ENCODE measurements at places on chromosomes 7 and 10. TPM values are rescaled to one million over a fixed set of nuclear protein-coding genes. Genes with fewer than 3 reads are reported as not detected.
A peak's percentile ranks its signal among the peaks of the same experiment; 100 is the strongest.

GRCh38 chr7:2969398-2970306 is 74.0 kb downstream of the CARD11 start:
- no peak for DNase-seq
- H3K36me3 ChIP-seq: no peaks in the 10 kb centered on the region
- H3K27me3 ChIP-seq: no peaks in the 10 kb centered on the region

DNA sequence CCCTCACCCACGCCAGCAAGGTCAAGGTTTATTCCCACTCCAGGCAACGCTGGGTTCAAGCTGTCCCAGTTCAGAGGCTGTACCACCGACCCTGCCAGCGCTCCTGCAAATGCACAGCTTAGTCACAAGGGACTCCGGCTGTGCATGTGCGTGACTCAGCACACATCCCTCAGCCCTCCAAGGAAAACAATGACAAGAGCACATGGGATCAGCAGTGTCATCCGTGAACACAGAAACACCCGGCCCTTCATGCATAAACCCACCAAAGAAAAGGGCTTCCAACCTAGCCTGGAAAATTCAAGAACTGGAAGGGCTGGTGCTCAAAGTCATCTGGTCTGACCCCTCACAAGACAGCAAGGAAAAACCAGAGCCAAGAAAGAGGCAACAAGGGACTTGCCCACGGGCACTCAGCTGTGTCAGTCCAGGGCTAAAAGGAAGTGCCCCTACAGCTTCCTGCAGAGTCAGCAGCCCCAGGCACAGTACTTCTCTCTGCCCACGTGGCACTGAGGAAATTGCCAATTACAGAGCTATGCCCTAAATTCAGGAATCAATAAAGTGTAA is 106.1 kb downstream of the KCNMA1 start:
- H3K4me1 ChIP-seq: no peaks in the 10 kb centered on the region
- no peaks in the 10 kb centered on the region for H3K36me3 ChIP-seq
- H3K27ac ChIP-seq: no peak overlapping the region
- no peak for DNase-seq

DNA sequence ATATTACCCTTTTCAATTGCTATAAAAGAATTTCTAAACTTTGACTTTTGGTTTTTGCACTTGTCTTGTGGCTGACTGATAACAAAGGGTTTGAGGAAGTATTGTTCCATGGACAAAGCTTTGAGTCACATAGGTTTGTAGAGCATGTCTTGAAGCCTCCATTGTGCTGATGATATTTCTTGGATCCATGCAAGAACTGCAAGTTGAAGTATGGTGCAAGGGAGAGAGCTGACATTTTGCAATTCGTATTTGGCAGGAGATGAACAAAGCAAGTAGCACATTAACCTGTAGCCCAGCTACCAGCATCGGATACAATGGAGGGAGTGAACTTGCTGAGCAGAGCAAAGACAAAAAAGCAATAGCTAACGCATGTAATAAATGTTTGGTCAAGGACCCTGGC is 23.4 kb downstream of the MGAM2 start:
- no peak overlapping the region for H3K4me3 ChIP-seq
- no peaks in the 10 kb centered on the region for H3K36me3 ChIP-seq
- no peak overlapping the region for H3K27ac ChIP-seq
- H3K27me3 ChIP-seq: no peaks in the 10 kb centered on the region

DNA sequence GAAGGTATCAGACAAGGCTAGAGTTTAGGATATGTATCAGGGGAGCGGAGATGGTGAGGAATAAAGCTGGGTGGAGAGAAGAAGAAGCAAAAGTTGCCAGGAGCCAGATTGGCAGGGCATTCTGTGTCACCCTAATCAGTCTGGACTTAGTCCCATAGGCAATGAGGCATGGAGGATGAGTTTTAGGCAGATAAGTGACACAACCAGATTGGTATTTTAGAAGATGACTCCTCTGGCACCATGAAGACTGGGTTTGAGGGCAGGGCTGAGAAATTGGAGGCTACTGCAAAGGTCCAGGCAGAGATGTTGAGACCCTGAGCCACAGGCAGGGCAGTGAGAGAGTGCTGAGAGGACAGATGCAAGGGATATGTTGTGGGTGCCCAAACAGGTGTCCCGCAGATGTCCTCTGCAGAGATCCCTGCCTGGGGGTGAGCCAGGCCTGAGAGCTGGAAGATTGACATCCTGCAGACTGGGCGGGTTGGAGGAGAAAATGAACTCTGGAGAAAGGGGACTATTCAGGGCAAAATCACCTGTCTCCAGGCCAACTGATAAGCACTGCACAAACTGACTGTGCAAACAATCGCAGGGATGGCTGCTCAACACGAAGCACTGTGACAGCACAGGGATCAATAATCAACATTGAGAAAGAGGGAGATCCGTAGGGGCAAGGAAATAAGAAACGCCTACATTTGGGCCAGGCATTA is 11.9 kb upstream of the HABP2 start:
- no peak overlapping the region for H3K4me3 ChIP-seq
- no peaks in the 10 kb centered on the region for H3K27me3 ChIP-seq
- no peaks in the 10 kb centered on the region for H3K36me3 ChIP-seq
- H3K4me1 ChIP-seq: no peaks in the 10 kb centered on the region

DNA sequence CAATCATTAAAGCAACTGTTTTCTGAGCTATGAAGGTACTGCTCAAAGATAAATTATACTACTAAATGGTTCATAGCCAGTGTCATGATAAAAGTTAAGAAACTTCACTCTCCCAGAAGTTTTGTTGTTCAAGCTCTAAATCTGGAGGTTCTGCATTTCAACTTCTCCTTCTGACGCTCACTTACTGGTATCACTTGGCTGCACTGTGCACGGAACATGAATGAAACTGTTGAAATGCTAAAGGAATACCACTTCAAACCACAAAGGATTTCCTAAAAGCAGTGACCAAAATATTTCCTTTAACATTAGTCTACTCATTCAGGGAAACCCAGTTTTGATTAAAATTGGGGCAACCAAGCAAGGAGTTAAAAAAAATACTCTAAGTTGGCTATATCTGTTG is 93.6 kb downstream of the UBE2H start:
- peak; percentile 46 for DNase-seq
- no peak overlapping the region for H3K4me3 ChIP-seq
- H3K27me3 ChIP-seq: no peaks in the 10 kb centered on the region
- H3K36me3 ChIP-seq: no peaks in the 10 kb centered on the region
- peaks cover 65% of the 10 kb centered on the region for H3K4me1 ChIP-seq

GRCh38 chr7:11620406-11621253 is 211.4 kb downstream of the THSD7A start:
- H3K4me3 ChIP-seq: no peak overlapping the region
- H3K27me3 ChIP-seq: no peaks in the 10 kb centered on the region
- no peaks in the 10 kb centered on the region for H3K36me3 ChIP-seq
- no peak for DNase-seq

DNA sequence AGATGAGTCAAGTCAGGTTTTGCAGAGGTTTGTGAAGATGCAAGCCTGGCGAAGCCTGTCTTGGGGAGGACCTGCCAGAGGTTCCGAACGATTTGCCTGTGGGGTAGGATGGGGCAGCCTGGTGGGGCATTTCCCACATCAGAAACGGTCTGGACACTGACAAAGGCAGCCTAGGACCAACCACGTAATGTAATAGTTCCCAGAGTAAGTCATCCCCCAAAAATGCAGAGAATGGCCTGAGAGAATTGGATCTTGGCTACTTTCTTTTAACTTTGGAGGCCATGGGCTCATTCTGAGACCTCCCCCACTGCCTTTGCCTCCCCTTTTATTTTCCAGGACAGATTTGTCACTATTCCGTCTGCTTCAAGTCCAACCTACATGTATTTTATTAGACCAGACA is 168.9 kb upstream of the SH2B2 start:
- H3K4me3 ChIP-seq: no peak overlapping the region
- H3K27ac ChIP-seq: no peak overlapping the region
- H3K27me3 ChIP-seq: no peaks in the 10 kb centered on the region
- H3K36me3 ChIP-seq: peaks cover 23% of the 10 kb centered on the region

GRCh38 chr10:34049887-34050286 is 715.4 kb upstream of the NRP1 start:
- H3K27me3 ChIP-seq: no peaks in the 10 kb centered on the region
- H3K27ac ChIP-seq: no peak overlapping the region
- H3K4me3 ChIP-seq: no peak overlapping the region
- DNase-seq: no peak

GRCh38 chr10:3152566-3152935 is 20.0 kb downstream of the PITRM1 start:
- H3K27me3 ChIP-seq: no peaks in the 10 kb centered on the region
- H3K36me3 ChIP-seq: peaks cover 62% of the 10 kb centered on the region
- no peak for DNase-seq
- no peak overlapping the region for H3K4me3 ChIP-seq
- no peaks in the 10 kb centered on the region for H3K4me1 ChIP-seq

GRCh38 chr7:131619336-131620305 is 63.2 kb upstream of the PODXL start:
- no peaks in the 10 kb centered on the region for H3K27me3 ChIP-seq
- peaks cover 38% of the 10 kb centered on the region for H3K4me1 ChIP-seq
- DNase-seq: no peak
- no peak overlapping the region for H3K4me3 ChIP-seq

DNA sequence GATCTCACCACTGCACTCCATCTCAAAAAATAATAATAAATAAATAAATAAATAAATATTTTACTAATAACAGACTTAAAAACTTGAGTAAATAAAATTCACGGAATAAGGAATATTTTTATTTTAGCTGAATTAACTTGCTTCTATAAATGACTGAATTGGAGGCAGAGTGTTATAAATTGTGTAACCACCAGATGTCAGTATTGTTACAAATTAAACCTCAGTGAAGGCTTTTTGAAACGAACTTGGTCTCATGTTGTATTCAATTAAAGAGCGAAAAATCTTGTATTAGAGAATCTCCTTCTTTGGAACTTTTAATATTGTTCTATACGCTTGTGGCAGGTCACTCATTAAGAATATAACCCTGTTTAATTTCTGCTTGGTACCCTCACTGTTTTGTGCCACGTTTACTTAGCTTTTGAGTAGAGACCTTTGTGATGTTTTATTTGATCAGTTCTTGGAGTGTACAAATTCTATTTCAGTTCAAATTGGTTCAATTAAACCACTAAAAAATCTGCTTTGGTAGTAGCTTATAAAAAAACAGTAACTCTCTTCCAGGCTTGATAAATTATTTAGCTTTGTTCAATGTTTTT is 45.6 kb upstream of the SCIN start:
- H3K4me3 ChIP-seq: no peak overlapping the region
- no peaks in the 10 kb centered on the region for H3K4me1 ChIP-seq
- no peaks in the 10 kb centered on the region for H3K36me3 ChIP-seq
- no peak overlapping the region for H3K27ac ChIP-seq
- no peak for DNase-seq

DNA sequence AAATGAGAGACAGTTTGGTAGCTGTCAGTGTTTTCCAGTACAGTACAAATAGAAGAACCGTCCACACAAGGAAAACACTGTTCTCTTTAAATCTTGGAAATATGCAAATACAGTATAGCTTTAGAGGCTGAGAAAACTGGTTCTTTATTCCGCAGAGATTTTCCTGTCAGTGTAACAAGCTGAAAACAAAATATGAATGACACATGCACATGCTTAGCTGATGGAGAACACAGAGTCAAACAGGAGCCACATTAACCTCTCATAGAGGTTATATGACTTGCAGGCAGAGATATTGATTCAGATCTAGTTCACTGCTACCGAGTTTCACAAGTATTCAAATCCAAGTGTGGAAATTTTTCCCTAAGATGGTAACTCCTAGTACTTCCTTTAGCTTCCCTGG is 135.2 kb upstream of the C1QL3 start:
- no peaks in the 10 kb centered on the region for H3K4me1 ChIP-seq
- H3K27ac ChIP-seq: no peak overlapping the region
- no peak for DNase-seq

- no peaks in the 10 kb centered on the region for H3K4me1 ChIP-seq
- no peaks in the 10 kb centered on the region for H3K36me3 ChIP-seq
- H3K4me3 ChIP-seq: no peak overlapping the region
- no peaks in the 10 kb centered on the region for H3K27me3 ChIP-seq
- DNase-seq: no peak
- H3K27ac ChIP-seq: no peak overlapping the region
Observed at GRCh38 chr10:46299536-46300369, 13.0 kb downstream of the ANTXRL start.

DNA sequence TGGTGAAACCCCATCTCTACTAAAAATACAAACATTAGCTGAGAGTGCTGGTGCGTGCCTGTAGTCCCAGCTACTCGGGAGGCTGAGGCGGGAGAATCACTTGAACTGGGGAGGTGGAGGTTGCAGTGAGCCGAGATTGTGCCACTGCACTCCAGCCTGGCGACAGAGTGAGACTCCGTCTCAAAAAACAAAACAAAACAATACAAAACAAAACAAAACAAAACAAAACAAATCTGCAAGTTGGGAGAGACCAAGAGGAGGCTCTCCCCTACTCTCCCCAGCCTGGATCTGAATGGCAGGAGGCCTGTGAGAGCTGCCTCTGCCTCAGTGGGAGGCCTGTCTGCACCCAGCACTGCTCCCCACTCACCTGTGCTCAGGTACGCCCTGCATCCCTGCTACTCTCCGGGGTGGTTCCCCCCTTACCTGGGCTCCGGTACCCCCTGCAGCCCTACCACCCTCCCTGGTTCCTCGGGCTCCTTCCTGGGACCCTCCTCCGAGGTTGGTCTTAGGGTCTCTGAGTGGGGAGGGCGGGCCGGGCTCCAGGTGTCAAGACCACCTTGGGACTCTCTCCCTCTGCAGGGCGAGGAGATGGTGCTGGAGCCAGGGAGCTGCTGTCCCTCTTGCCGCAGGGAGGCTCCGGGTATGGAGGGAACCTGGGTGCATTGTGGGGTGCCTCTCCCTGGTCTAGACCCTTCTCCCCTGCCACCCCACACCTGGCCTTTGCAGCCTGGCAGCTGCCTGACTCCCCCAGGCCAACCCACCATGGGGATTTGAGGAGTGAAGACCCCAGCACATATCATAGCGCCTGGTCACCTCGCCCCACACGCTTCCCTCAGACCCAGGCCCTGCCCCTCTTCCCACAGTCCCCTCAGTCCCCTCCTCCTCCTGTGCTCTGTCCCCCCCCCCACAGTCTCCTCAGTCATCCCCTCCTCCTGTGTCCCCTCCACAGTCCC is 9.5 kb upstream of the ZNF862 start:
- no peak overlapping the region for H3K4me3 ChIP-seq
- no peak overlapping the region for H3K27ac ChIP-seq
- no peak for DNase-seq
- no peaks in the 10 kb centered on the region for H3K36me3 ChIP-seq
- no peaks in the 10 kb centered on the region for H3K27me3 ChIP-seq

GRCh38 chr7:150307129-150307528 is 16.0 kb upstream of the LRRC61 start:
- no peak for DNase-seq
- H3K27ac ChIP-seq: no peak overlapping the region
- H3K4me1 ChIP-seq: no peaks in the 10 kb centered on the region
- H3K4me3 ChIP-seq: no peak overlapping the region
- H3K27me3 ChIP-seq: no peaks in the 10 kb centered on the region

DNA sequence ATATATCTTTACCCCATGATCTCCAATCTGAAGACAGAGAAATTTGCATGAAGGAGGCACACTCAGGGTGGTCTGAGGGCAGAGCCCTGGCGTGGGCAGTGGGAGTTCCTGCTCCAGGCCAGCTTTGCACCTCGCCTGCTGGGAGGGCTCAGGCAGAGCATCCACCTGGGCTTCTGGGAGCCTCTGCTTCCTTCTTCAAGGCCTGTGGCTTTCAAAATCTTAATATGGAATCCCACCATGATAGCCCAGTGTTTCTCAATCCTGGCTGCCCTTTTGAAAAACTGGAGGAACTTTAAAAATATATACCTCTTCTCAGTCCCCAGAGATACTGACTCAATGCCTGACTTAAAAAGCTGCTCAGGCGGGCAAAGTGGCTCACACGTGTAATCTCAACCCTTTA is 36.7 kb upstream of the PSAP start:
- DNase-seq: no peak
- peaks cover 30% of the 10 kb centered on the region for H3K4me1 ChIP-seq
- H3K27ac ChIP-seq: peak overlapping the region; percentile 83

The WIPF3 gene
- total RNA-seq: 0.88 TPM

The ECHS1 gene
- total RNA-seq: 67.7 TPM

The AGAP5 gene
- total RNA-seq: 6.6 TPM

The AZGP1 gene
- 26.6 TPM for total RNA-seq

The TLX1 gene
- not detected for total RNA-seq

The ADCY1 gene
- total RNA-seq: 4.1 TPM

The HOXA6 gene
- 8.4 TPM for total RNA-seq

Data from upper lobe of left lung (tissue), 6 donors.